ENCODE measurements at places on chromosomes 4 and X. TPM values are rescaled to one million over a fixed set of nuclear protein-coding genes. Genes with fewer than 3 reads are reported as not detected.

HMX1 gene
- total RNA-seq, result not detected

SNX12 gene
- total RNA-seq, result 80.9 TPM

SHOX gene
- total RNA-seq, result not detected

SLC4A4 gene
- total RNA-seq, result 13.3 TPM

- DNase-seq, result no peak
Measured at GRCh38 chr4:148095346-148095923, 346.8 kb downstream of the NR3C2 start.

DNA sequence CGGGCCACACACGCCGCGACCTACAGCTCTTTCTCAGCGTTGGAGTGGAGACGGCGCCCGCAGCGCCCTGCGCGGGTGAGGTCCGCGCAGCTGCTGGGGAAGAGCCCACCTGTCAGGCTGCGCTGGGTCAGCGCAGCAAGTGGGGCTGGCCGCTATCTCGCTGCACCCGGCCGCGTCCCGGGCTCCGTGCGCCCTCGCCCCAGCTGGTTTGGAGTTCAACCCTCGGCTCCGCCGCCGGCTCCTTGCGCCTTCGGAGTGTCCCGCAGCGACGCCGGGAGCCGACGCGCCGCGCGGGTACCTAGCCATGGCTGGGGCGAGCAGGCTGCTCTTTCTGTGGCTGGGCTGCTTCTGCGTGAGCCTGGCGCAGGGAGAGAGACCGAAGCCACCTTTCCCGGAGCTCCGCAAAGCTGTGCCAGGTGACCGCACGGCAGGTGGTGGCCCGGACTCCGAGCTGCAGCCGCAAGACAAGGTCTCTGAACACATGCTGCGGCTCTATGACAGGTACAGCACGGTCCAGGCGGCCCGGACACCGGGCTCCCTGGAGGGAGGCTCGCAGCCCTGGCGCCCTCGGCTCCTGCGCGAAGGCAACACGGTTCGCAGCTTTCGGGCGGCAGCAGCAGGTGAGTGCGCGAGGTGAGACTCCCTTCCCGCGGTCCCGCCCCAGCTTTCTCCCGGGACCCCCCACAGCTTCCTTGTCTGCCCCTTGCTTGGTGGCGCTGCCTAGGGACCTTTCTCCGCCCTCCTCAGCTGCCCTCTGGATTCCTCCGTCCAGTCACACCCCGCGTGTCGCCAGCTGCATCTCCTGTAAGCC, 678 bp downstream of the BMP3 start:
- DNase-seq, result peak; percentile 33

DNA sequence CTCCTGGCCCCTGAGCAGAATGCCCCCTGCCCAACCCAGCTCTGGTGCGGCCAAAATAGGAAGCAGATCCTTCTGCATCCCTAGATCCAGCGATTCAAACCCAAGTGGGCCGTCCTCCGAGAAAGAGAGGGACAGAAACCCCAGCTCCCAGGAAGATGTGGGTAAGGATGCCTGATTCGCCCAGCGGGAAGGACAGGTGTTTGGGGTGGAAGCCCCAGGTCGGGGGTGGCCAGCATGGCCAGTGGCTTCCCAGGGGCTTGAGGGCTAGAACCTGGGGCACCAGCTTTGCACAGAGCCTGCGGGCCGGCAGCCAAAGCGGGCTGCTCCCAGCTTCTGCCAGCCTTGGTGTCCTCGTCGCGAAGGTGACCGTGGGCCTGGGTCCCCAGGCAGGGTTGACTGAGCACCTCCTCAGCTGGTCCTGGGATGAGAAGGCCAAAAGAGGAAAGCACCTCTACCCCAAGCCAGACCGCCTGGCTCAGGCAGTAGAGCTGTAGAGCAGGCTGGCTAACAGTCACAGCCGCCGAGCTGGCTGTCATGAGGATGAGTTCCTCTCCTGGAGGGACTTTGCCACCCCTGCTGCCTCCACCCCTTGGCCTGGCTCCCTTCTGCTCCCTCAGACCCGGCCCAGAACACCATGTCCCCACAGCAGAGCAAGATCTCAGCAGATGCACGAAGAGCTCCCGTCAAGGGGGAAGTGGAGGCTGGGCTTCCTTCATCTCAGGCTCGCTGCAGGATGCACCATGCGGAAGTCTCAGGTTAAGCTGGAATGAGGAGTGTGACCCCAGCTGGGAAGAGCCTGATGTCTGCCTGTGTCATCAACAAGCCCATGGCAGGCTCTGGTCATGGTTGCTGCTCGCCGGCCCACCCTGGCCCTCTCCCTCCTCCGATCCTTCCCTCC, 59.9 kb downstream of the CPZ start:
- DNase-seq, result no peak

GRCh38 chr4:27474691-27475090, 614.0 kb downstream of the STIM2 start:
- DNase-seq, result no peak

GRCh38 chr4:1826531-1827350, 29.2 kb downstream of the LETM1 start:
- DNase-seq, result no peak

GRCh38 chrX:20046223-20046622, 55.4 kb upstream of the BCLAF3 start:
- DNase-seq, result no peak

- DNase-seq, result no peak
Measured at GRCh38 chrX:98717970-98718369, 1692.1 kb downstream of the PCDH19 start.

DNA sequence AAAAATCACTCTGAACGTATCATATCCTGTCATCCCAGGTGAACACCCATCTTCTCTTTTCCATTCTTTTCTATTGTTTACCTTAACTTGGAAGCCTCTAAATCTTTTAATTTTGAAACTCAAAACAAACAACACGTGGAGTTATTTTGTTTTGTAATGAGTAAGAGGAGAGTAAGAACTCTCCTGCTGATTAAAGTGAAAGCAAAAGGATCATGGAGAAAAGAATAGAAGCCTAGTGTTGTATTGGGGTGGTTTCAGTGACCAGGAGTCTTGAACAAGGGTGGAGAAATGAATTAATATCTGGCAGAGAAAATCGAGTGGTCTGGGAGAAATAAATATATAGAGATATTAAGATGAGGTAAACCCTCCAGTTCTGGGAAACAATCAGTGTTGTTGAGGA, 237.4 kb upstream of the UGT8 start:
- no peak for DNase-seq

- DNase-seq, result no peak
Measured at GRCh38 chr4:184375027-184375426, 99.3 kb downstream of the IRF2 start.

Data from myocyte (in vitro differentiated cells).